Urothelium cell line (cell line): ENCODE measurements at places on chromosomes 16 and 17.

- DNase-seq: no peak
Measured at GRCh38 chr17:5234645-5235576, at the start of gene SCIMP. TSS of gene SCIMP (minus strand) at chr17:5234860. CDS start at chr17:5234755, 105 bp downstream.

- peak; percentile 39 for DNase-seq
Measured at GRCh38 chr16:85751698-85752501, 1.0 kb upstream of the C16orf74 start.

DNA sequence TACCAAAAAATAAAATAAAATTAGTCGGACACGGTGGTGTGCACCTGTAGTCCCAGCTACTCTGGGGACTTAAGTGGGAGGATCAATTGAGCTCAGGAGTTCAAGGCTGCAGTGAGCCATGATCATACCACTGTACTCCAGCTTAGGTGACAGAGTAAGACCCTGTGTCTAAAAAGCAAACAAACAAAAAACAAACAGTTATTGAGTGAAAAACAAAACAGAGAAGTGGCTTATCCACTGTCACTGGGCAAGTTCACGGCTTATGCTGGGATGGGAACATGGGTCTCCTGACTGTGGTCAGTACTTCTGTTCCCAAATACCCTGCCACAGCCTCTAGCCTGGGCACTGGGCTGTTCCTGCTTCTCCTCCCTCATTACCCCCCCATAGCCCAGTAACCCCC lies 9.5 kb upstream of the GRN start:
- DNase-seq: no peak

- no peak for DNase-seq
Measured at GRCh38 chr17:378068-378467, 25.5 kb upstream of the RPH3AL start.

DNA sequence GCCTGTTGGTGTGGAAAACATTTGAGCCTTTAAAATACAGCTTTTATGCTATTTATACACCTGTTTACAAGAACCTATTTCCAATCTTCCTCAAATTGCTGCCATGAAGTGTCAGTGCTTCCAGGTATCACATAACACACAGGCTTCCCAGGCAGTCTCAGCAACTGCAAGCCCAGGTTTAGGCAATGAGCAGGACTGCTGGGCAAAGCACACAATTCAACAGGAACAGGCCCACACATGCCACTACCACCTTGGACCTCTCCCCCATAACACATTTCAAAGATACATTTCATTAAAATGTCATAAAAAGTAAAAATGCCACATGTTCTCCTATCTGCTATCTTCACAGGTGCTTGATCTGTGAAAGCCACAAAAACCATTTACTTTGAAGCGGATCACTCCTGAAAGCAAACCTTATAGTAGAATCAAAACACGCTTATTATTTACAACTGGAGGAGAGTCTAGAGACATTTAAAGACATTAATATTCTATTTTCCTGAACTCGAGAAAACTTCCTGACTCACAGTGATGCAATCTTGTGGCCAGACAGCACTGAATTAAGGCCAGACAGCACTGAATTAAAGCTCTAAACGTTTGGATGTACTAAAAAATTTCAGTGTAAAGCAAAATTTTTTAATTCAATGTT lies 31.5 kb downstream of the ANKFY1 start:
- no peak for DNase-seq

GRCh38 chr16:31187808-31188189 lies 7.9 kb downstream of the FUS start:
- no peak for DNase-seq

GRCh38 chr17:45989759-45990158 lies 9.3 kb upstream of the STH start:
- DNase-seq: no peak

- no peak for DNase-seq
Measured at GRCh38 chr16:56198006-56198754, 6.9 kb downstream of the GNAO1 start.

DNA sequence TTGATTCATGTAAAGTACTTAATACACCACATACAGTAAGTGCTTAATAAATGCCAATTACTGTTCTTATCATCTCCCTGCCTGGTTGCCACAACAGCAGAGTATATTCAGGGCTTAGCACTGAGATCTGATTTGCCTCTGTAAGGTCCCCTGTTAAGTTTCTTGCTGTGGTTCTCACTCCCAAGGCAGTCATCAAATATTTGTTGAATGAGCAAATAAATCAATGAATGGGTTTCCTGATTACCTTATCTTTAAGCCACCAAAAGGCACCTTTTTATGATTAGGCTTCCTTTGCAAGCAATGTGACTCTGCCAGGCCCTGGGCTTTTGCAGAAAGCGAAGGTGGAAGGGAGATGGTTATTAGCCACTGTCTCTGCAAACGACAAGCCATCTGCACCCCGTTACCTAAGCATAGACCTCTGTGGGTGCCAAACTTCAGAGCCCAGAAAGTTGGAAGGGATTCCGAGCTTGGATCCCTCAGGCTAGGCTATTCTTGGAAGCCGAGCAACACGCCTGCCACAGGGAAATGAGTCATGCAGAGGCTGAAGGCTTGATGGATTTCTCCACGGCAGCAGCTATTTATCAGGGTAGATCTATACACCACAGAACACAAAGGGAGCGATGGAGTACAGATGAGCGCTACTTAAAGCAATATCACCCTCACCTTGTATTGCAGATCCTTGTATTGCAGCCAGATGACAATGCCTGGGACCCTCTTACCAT lies 102.0 kb downstream of the GRIN2A start:
- peak; percentile 90 for DNase-seq

DNA sequence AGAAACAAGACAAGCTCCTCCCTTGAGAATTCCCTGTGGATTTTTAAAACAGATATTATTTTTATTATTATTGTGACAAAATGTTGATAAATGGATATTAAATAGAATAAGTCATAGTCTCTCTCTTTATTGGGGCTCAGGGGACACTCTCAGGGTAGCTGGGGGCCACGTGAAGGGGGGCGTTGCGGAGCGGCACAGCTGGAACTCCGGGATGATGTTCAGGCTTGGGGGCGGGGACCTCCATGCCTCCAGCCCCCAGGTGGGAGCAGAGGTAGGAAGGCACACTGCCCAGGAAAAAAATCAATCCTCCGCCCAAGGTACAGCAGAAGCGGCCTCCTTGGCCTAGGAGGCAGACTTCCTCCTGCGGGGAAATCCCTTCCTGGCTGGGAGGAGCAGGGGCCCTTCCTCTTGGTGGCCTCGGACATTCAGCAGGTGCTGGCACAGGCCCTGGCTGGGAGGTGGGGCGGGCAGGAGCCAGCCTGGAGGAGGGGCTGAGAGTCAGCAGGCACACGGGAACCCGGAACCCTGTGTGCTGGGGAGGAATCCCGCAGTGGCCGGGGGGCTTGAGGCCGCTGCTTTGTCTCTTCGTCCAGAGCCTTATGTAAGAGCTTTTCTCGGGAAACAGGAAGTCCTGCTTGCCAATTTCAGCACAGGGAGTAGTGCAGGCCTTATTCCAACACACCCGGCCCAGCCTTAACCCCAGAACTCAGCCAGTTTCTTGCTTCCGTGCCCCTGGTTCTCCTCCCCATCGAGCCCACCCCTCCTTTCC lies 591 bp upstream of the TNFSF13 start:
- peak; percentile 58 for DNase-seq

DNA sequence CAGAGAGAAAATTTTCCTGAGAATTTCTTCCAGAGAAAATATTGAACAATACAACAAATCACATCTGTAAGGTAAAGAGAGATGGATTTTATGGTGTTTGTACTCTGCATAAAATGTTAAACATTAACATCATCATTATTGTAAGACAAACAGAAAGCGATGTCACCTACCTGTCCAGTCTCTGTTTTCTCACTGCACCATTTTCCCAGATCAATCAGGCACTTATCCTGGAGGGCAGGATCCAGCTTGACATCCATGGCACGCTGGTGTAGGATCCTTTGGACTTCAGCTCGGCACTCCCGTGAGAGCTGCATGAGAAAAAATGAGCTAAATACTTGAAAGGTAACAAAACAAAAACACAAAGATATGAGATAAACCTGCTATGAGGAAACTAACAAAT lies 55.9 kb upstream of the CLEC18B start:
- no peak for DNase-seq

- DNase-seq: no peak
Measured at GRCh38 chr17:15900871-15901270, 44.1 kb upstream of the ADORA2B start.

- peak; percentile 89 for DNase-seq
Measured at GRCh38 chr17:42744283-42744805, 496 bp downstream of the EZH1 start.

- no peak for DNase-seq
Measured at GRCh38 chr17:21163101-21163500, 36.3 kb downstream of the DHRS7B start.
